ENCODE measurements at places on chromosomes 2 and 18.

GRCh38 chr2:203583701-203584100 lies 48.6 kb upstream of the RAPH1 start:
- no peak for DNase-seq

DNA sequence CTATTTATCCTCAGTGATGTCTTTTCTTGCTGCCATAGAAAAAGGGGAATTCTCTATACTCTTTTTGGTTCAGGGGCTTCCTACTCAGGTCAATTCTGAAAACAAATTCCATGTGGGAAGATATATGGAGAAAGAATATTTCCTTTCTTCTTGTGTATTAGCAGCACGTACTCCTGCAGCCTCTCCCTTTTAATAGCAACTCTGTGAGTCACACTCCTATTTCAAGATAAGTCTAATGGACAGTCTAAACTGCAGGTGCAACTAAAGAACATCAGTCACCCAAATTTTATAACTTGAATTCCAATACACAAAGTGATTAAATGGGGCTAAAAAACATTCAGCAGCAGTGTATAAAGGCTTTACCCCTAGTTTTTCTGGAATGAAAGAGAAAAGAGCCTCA lies 942.2 kb downstream of the CNTNAP5 start:
- DNase-seq = no peak

DNA sequence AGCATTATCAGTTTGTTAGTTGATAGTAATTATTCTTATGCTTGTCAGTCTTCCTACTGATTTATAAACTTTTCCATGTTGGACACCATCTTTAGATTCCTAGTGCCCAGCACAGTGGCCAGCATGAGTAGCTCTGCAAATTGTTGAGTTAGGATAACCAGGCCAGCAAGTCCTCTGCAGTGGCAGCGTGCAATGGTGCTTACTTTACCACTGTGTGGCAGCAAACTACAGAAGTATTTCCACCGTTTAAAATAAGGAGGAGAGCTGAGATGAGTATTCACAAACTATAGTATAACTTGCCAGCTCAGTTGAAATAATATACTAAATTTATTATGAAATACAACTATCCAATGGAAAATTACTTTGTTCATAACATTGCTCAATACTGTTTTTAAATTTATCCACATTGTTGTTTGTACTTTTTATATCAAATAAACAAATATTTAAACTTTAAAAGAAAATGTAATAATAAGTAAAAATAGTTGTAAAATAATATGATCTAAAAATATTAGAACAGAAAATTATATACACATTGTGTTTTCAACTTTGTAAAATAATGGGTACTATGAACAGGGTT lies 9.3 kb upstream of the THADA start:
- no peak for DNase-seq

GRCh38 chr2:239950144-239951128 lies 74.7 kb downstream of the NDUFA10 start:
- DNase-seq = no peak

- DNase-seq = no peak
Observed at GRCh38 chr2:13481201-13481600, 764.5 kb downstream of the TRIB2 start.

DNA sequence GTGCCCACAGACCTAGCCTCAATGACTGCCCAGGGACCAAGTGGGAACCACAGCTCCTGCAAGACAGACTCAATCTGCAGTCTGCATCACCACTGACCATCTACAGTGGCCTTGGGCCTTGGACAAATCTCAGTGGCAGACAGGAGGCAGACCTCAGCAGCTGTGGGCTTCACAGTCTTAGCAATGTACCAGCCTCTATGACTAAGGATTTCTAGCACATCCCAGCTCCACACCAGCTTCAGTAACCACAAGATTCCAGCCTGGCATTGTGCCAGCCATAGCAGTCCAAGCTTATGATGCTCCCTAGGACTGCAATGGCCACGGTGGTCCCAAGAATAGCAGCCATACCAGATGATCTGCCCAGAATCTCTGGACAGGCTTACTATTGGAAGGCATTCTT lies 19.6 kb upstream of the WDR75 start:
- DNase-seq = no peak

- DNase-seq = no peak
Observed at GRCh38 chr2:67524213-67524612, 127.1 kb downstream of the ETAA1 start.

- no peak for DNase-seq
Observed at GRCh38 chr18:7221424-7222155, 9.3 kb upstream of the LRRC30 start.

DNA sequence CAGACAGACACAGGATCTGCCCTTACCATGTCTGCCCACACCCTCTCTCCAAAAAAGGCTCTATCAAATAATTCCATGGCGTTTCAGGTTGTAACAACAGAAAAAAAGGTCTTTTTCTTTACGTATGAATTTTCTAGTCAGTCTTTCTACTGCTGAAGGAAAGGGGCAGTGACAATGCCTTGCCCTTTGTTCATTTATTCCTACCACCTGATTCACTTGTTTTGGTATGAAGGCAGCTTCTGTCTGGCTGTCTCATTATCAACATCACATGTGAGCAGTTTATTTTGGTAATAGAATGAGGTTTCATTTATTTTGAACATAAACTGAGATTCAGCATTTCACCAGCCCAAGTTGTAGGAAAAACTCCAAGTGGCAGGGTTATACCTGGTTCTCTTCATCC lies 94.3 kb upstream of the KLF7 start:
- DNase-seq = no peak

DNA sequence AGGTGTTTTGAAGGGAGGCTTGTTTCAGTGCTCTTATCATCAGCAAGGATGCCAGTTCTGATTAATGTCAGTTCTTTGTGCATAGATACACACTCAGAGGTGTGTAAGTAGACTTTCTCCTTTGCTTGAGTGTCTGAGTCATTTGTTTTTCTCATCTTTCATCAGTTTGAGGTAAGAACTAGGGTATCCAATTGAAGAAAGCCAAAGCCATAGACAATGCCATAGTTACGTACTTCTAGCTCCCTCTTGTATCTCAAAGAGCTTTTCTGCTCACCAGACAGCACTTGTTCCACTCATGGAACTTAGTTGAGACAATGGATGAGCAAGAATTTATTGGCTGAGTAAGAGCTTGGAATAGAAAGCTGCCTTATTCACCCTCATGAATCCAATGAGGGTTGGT lies 520.1 kb downstream of the PIK3C3 start:
- no peak for DNase-seq

Data from T follicular helper cell (primary cell).